Vein endothelial cell (primary cell): ENCODE measurements at places on chromosomes 6 and 20. TPM values are rescaled to one million over a fixed set of nuclear protein-coding genes. Genes with fewer than 3 reads are reported as not detected.

Gene ADTRP
- 4.1 and 7.2 TPM in 2 replicates for total RNA-seq

Gene TMEM14C
- 87.8 and 103 TPM in 2 replicates for total RNA-seq

Gene SRMS
- not detected in 2 replicates for total RNA-seq

Gene CLDN20
- total RNA-seq = not detected in 2 replicates

Gene ARFGEF3
- total RNA-seq = 6.9 and 7.9 TPM in 2 replicates

Gene PLA2G7
- total RNA-seq = under 0.01 and 0.19 TPM in 2 replicates

Gene GATA5
- not detected in 2 replicates for total RNA-seq

Gene AGER
- 0.48 TPM in 1 of 2 replicates, not detected in the other for total RNA-seq

Gene RRAGD
- 0.33 and 0.76 TPM in 2 replicates for total RNA-seq

Gene PACRG
- total RNA-seq = 0.33 TPM in 1 of 2 replicates, not detected in the other

Gene OR12D1
- not detected in 2 replicates for total RNA-seq
